ENCODE measurements at places on chromosomes 1 and 21.

GRCh38 chr1:1680031-1680911 lies 12.3 kb downstream of the SLC35E2B start:
- no peak for DNase-seq

DNA sequence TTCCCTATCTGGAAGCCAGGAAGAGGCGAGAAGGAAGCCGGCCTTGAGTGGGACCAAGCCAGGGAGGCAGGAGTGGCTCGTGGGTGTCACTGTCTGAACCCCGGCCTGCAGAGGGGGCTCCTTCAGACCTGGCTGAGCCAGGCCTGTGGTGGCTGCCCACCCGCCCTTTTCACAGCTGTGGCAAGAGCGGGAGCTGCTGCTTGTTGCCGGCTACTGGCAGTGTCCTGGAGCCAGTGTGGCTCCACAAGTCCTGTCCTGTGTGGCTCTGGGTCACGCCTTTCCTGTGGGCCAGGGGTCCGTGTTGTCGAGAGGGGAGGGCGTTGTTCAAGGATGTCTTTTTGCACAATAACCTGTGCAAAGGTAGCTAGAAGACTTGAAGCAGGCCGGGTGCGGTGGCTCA lies 1.3 kb downstream of the PFKL start:
- no peak for DNase-seq

DNA sequence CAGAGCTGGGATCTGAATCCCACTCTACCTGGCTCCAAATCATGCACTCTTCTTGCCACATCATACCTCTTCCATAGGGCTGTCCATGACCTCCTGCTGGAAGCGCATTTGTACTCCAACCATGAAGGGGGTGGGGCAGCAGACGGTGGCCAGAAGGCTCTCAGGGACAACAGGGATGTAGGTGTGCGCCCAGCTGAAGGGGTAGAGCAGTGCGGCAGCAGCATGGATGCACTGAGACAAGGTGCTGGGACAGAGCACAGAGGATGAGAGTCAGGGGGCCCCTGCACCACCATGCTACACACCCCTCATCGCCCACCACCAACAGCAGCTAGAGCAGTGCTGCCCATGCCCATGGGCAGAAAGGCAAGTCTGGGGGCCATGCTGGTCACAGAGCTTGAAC lies 8.4 kb downstream of the DENND2D start:
- no peak for DNase-seq

GRCh38 chr21:37276377-37276776 lies 9.2 kb upstream of the VPS26C start:
- no peak for DNase-seq

DNA sequence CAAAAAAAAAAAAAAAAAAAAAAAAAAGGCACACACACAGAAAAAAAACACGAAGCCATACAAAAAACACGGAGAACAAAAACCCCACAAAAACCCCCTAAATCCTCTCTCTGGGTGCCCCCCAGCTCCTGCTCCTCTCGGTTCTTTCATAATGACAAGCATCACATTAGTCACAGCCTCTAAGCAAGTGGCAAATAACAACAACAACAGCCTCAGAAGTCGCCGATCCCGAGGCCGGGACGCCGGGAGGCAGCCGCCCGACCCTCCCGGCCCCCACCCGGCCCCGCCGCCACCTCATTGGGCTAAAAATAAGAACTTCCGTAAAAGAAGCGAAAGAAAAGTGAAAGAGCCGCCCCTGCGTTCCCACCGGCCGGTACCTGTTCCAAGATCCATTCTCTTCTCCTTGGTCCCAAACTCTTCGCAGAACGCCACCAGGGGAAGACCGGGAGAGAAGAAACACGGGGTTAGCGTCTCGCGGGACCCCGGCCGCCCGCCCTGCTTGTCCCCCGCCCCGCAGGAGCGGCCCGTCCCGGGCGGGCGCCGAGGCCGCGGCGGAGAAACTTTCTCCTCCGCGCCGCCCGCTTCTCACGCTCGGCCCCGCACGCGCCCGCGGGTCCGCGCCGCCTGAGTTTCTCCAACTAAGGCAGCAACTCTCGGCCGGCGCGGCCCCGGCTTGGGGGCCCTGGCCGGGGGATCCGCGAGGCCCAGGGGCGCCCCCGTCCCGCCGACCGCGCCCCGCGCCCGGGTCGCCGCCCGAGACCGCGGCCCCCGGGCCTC lies 102.8 kb downstream of the CASZ1 start:
- DNase-seq: no peak

- no peak for DNase-seq
Measured at GRCh38 chr1:108962681-108963051, 618 bp downstream of the CLCC1 start.

- no peak for DNase-seq
Measured at GRCh38 chr1:202145068-202145743, 669 bp upstream of the ARL8A start.

- no peak for DNase-seq
Measured at GRCh38 chr1:18705811-18706210, 75.2 kb downstream of the PAX7 start.

DNA sequence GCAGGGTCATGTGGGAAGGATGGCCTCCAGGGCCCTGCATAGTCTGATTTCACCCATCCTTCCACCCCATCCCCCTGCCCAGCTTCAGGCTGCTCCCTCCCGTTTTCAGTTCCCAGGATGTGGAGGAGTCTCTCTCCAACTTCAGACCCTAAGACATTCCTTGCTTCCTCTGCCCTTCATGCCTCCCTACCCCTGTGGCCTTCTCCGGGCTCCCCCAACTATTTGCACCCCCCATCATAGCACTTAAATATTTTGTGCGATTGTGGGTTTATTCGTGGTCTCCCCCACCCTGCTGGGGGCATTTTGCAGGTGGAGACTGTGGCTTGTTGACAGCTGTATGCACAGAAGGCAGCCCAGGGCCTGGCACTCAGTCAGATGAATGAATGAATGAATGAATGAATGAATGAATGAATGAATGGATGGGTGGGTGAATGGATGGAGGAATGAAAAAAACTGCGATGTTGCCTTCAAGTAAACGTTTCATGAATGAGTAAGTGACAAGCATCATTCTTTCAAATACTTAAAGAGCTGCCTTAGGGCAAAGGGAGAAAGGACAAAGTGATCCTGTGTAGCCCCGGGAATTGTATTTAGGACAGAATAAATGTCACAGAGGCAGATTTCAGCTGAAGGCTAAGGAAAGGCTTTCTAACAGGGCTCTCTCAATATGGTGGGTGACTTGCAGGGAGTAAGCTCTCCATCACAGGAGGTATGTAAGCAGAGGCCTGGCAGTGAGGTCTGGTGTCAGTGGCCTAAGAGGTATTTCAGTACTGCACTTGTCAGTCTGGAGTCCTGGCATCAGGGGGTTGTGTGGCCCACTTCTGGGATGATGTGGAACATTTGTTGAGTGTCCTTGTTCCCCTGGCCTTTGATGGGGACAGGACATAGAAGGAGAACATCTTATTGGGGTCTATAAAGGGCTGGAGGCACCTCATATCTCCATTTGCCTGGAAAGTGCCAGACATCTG lies 156.4 kb downstream of the PTPRU start:
- DNase-seq: no peak

DNA sequence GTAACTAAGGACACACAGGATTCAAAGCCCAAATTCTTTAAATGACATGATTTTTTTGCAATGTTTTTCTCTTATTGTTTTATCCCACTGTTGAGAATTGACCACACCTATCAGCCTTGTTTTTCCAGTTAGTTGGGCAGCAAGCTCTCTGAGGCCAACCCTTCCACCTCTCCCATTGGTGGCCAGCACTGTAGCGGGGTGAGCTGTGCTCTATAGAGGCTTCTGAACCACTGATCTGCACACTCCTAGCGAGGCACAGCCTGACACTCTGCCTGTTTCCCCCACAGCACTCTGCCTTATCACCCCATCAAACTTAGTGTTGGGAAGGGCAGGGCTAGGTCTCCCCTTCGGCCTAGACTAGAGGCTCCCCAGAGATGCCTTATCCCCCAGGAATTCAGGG lies 19.5 kb downstream of the AHDC1 start:
- no peak for DNase-seq

GRCh38 chr1:178283409-178283808 lies 189.5 kb downstream of the RASAL2 start:
- no peak for DNase-seq

GRCh38 chr1:25583519-25584370 lies 32.8 kb upstream of the MAN1C1 start:
- no peak for DNase-seq

DNA sequence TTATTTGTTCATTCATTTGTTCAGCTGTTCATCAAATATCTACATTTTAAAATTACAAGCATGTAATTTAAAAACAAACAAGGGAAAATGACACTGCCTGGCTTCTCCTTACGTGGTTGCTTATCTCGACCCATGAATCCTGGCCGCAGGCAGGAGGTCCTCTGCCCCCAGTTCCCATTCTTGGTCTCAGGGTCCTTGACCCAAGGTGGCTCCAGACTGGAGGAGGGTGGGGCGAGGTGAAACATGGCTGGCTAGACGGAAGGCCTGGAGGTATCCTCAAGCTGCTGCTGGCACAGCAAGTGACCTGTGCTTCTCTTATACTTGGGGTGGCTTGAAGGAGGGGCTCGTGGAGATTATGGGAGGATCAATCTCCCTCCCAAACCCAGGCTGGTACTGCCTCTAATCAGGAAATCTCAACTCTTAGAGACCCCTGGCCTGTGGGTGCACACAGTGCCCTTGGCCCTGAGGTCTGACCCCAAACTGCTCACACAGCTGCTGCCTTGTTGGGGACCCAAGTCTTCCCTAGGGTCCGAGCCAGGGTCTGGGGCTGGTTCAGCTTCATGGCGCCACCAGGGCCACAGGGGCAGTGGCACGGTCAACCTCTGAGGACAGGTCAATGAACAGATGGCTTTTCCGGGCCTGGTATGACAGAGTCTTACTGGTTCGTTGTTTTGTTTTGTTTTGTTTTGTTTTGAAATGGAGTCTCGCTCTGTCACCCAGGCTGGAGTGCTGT lies 63.7 kb downstream of the SCCPDH start:
- DNase-seq: no peak

GRCh38 chr21:42925114-42925926 lies at the start of gene ERVH48-1:
Gene ERVH48-1 (minus strand): TSS chr21:42925630. CDS start chr21:42919006, 6,624 bp downstream.
- no peak for DNase-seq

- DNase-seq: no peak
Measured at GRCh38 chr21:42666023-42666747, 12.8 kb downstream of the PDE9A start.

DNA sequence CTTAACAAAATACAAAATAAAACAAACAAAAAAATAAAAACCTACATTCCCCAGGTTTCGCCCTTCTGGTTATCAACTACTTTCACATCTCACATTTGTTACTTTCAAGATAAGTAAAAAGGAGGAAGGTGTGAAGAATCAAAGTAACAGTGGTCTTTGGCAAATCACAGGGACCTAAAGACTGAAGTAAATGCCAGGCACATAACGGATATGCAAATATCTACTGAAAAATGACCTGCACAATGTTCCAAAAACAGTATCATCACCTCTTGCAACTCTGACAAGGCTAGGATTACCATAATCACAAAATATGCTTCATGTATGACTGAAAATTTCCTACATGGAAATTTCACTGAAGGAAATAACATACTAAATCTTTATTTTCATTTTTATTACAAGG lies 29.3 kb downstream of the COP1 start:
- no peak for DNase-seq

- no peak for DNase-seq
Measured at GRCh38 chr1:66925944-66926343, 1.2 kb downstream of the MIER1 start.

DNA sequence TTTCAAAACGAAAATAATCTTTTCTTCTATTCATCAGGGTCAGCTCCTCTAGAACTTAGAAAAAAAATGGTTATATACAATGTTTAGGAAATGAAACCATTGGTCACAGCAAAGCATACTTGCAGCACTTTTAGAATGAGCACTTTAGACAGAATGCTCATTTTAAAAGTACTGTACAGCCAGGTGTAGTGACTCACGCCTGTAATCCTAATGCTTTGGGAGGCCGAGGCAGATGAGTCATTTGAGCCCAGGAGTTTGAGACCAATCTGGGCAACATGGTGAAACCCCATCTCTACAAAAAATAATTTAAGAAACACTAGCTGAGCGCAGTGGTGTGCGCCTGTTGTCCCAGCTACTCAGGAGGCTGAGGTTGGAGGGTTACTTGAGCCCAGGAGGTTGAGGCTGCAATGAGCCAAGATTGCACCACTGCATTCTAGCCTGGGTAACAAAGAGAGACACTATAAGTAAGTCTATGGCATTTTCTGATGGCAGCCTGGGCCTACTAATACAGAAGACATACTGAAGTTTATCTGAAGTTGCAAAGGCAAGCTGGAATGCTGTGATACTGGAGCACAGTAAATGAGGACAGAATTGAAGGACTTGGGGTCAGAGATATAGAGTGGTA lies 48.9 kb upstream of the ZNF326 start:
- DNase-seq: no peak

DNA sequence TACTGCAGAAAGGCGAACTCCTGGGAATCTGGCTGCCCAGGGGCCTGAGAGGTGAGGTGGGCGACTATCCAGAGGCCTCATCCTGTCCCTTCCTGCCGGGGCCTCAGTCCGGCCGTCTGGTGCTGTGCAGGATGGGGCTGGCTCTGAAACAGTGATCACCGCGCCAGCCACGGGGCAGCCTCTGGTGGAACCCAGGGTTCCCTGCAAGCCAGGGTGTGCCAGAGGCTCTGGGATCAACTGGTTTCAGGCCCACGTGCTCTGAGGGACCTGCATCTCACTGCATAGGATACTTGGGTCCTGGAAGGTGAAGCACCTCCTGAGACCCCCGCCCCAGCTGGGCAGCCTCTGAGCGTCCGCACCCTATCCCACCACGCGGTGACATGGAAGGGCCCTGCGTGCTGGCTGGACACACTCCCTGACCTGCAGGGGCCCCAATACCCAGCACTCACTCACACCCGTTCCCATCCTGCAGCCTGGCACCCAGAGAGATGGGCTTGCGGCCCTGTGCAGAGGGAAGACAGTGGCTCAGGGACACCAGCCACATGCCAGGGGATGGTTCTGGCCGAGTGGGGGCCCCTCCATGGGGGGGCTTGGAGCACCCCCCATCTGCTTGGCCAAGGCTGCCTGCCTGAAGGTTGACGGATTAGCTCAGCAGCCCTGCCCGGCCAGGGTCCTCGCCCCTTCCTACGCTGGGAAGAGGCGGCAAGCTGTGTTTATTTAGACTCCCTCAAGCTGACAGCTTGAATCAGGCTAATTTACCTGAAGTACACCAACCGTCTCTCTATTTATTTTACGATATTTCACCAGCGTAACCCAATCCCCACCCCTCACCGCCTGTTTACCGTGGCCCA lies 64.3 kb upstream of the TTC34 start:
- DNase-seq: no peak

- no peak for DNase-seq
Measured at GRCh38 chr1:234593771-234594504, 16.0 kb downstream of the IRF2BP2 start.

DNA sequence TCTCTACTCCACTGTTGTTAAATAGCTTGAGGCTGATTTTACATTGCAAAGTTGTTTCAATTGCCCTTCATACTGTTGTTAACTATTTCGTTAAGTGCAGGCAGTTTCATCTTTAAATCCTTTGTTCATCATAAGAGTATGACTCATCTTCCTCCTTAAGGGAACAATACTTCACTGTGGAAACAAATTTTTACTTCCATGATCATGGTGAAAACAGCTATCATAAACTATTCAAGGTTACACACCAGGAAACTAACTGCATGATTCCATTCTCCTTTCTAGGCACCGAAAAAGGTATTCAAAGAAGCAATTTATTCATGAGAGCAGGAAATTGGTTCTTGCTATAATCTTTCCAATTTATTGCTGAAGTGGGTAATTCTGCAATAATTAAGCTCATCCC lies 593.2 kb downstream of the LRRIQ3 start:
- DNase-seq: no peak

All from cortex of kidney (tissue), 1 donor.